T1000 (cell line): ENCODE measurements at places on chromosomes 6 and 20.

GRCh38 chr6:46437671-46438221, 53.5 kb downstream of the RCAN2 start:
- DNase-seq = no peak

- DNase-seq = peak; percentile 3
These were observed 579.6 kb upstream of the MAP3K7 start for GRCh38 chr6:91166271-91167046.

DNA sequence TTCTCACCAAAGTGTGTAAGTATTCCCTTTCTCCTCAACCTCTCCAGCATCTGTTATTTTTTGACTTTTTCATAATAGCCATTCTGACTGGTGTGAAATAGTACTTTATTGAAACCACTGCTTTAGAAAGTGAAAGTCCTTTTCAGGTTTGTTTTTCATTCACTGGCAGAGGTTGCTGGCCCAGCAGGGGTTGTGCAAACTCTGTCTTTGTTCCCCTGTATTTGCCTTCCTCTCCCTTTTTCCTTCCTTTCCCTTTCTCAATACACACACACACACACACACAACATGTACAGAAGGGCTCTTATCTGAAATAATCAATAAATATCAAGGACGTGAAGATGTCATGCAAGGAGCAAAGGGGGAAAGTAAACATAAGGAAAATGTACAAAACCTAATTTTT, 99.8 kb downstream of the LY86 start:
- no peak for DNase-seq

DNA sequence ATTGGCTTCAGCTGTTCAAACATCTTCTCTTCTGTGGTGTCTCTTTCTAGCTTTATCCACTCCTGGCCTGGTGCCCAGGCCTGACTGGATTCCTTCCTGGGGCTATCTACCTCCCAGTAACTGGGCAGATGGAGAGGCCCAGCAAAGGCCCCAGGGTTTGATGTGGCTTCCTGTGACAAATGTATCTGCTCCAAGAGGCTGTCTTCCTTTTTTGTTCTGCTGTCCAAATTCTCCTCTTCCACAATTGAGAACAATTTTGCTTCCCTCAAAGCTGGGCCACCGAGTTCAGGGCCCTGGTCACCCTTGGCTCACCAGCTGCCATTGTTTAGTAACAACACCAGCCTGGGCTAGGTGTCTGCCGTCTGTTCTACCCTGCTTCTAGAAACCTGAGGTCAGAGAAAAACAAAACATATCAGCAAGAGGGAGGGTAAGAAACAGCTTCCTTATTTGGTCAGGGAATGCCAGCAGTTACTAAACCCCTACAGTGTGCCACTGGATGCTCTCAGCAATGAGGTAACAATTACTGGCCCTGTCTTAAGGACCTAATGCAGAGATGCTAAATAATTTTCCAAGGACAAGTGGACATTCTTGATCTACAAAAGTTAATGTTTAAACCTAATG, 3.9 kb downstream of the ZFP57 start:
- no peak for DNase-seq

DNA sequence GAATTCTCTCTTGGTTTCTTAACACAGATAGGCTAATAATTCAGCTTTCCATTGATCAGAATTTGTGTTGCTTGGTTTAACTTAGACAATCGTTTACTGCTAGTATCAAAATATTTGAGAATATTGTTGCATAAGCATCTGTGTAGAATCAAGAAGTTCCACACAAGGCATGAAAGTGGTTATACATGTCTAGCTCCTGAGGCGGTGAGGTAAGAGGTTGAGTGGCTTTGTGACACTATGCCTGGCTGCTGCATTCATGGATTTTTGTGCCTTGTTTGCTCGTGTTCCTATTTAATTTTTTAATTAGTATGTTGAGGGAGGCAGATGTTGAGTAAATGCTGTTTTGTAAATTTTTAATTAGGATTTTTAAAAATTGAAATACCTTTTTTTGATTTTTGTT, 10.2 kb downstream of the PKIB start:
- no peak for DNase-seq

DNA sequence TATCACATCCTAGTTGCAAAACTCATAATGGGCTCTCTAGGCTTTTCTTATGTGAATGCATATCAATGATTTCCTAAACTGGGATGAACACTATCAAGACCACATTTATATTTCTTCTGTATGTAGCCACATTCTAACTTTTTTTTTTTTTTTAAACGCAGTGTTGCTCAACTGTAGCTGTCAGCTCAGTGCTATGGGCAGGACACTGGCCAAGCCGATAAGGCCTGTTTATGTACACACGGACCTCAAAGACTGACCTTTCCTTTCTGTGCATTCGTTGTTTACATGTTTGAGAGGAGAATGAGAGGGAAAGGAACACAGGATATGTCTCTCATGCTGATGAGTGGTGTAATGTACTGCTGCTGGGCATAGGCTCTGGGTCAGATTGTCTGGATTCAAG, 75.1 kb upstream of the B3GAT2 start:
- DNase-seq = no peak

DNA sequence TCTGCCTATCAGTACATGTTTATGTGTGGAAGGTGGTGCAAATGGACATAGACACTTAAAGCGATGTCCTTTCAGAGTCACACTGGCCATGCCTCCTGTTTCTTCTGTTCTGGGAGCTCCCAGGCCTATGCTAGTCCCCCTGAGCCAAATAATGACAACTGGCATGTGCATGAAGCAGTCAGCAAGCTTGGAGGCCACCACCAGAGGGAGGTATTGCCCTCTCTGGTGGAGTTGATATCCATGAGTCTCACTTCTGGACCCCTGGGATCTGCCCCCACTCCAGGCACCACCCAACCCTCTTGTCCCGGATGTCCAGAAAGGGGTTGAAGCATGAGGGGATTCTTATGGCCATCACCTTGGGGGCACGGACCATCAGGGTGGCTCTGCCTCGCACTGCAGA, 172.2 kb downstream of the AIG1 start:
- DNase-seq = no peak

- DNase-seq = no peak
These were observed 33.3 kb upstream of the ZFP64 start for GRCh38 chr20:52224920-52225319.

- DNase-seq = no peak
These were observed 220.0 kb upstream of the ZFP64 start for GRCh38 chr20:52411611-52412010.

- no peak for DNase-seq
These were observed 211.8 kb upstream of the CITED2 start for GRCh38 chr6:139586273-139586672.

GRCh38 chr6:57162028-57162427, 10.1 kb upstream of the BAG2 start:
- DNase-seq = no peak

DNA sequence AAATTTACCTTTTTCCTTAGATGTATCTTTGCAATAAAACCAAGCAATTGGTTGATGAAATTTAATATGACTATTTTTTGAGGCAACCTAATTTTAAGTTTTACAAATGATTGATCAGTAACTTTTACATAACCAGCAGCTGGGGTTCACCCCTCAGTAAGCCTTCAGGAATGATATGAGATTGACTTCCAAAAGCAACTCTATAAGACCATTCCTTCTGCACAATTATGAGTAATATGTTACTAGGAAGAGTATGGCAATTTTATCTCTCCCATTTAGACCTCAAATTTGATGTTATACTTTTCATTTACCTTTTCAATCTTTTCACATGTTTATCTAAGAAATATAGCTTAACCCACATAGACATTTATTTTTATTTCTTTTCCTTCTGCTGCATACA, 1546.3 kb downstream of the HACE1 start:
- no peak for DNase-seq

GRCh38 chr20:51125780-51126179, 102.9 kb upstream of the KCNG1 start:
- DNase-seq = no peak

DNA sequence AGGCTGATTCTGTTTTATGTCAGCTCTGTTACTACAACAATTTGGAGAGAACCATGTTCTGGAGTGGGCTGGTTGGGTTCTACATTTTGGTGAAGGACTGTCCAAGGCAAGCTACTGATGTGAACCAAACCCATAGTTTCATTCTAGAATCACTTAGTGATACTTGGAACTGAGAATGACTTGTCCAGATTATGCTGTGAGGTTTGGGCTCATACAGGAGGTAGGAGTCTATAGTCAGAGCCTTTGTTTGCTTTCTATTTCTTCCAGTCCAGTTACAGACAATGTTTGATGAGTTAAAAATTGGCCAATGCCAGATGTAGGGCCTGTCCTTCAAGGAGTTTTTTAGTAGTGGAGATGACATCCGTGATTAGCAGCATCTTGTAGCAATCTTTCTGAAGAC, 97.9 kb downstream of the LRRC1 start:
- DNase-seq = no peak

GRCh38 chr6:152636609-152637295, 410 bp downstream of the SYNE1 start:
- no peak for DNase-seq
